NCI-H2227 treated with DMSO at 0.1 percent for 48 hours (cell line): ENCODE measurements at places on chromosomes 2 and 18.

- no peak for DNase-seq
Measured at GRCh38 chr2:161085149-161085548, 75.1 kb upstream of the TANK start.

GRCh38 chr2:110170102-110170501, 34.7 kb downstream of the NPHP1 start:
- DNase-seq: no peak

GRCh38 chr2:210782222-210782621, 225.8 kb downstream of the CPS1 start:
- DNase-seq: no peak

- no peak for DNase-seq
Measured at GRCh38 chr2:98347298-98348065, 1.2 kb downstream of the CNGA3 start.

GRCh38 chr2:110740747-110741349, 8.5 kb downstream of the ACOXL start:
- DNase-seq: no peak

DNA sequence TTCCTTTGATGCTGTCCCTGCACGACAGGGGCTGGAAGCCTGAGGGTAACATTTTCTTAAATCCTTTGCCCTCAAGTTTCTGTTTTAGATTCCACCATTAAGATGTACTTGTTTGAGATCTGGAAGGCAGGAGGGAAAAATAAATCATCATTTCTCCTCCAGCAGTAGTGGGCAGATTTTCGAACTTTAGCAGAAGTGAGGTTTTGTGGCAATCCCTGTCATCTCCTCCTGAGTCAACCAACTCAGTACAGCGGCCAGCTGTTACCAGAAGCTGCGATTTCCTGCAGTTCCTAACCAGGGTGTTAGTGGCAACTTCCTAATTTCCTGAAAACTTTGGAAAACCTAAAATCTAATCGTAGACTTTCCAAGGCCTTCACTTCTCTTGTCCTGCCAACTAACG, 517.2 kb upstream of the ACVR2A start:
- no peak for DNase-seq

DNA sequence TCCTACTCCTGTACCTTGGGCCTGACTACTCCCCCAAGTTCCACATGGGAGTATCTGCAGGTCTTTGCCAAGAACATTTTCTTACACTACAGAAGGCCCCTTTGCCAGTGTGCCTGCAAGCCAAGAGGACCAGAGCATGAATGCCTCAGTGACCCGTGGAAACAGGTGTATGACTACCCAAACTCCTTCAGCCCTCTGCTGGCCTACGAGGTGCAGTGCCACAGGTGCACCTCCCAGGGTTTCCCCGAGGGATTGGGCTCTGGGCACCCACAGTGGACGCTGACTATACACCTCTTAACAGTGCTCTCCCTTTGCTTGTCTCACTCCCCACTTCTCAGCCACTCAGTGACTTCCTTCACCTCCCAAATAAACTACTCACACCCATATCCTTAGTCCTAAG, 91.4 kb downstream of the COL6A3 start:
- DNase-seq: no peak

DNA sequence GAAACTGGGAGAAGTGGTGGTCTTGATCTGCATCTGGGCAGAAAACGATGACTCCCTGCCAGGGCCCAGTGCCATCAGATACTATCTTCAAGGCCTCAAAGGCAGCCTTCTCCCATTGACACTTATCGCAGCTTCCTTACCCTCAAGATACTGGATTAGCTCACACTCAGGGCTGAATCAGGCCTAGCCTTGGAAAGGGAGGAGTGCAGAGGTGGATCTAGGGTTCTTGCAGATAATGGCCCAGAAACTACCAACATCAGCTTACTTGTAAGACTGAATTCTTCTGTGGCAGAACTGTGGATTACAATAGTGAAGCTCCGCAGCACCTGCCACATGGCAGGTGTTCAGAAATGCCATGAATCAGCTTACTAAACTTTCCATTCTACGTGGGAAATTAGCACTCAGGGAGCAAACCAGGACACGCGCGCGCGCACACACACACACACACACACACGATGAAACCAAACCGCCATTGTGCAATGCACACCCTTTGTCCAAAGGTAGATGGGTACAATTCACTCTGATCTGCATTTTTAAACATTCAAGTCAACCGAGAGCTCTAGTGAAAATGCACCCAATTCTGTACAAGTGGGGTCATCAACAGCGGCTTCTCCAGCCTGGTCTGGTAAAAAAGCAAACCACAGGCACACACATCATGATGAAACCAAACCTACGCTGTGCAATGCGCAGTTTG, 26.3 kb upstream of the TMEM182 start:
- peak; percentile 44 for DNase-seq

DNA sequence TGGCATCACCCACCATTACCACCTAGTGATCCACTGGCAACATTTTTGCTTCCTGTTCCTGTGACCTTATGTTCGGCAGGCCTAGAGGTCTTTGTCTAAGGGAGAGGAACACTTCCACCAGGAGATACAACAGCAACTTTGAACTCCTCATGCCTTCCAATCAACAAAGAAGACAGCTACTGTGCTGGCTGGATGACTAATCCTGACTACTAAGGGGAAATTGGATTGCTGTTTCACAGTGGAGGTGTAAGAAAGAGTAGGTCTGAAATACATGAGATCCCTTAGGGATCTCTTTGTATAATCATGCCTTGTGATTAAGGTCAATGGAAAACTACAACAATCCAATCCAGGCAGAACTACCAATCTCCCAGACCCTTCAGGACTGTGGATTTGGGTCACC, 45.2 kb downstream of the EIF2AK3 start:
- no peak for DNase-seq

- DNase-seq: no peak
Measured at GRCh38 chr2:168528016-168528415, 71.9 kb downstream of the CERS6 start.

DNA sequence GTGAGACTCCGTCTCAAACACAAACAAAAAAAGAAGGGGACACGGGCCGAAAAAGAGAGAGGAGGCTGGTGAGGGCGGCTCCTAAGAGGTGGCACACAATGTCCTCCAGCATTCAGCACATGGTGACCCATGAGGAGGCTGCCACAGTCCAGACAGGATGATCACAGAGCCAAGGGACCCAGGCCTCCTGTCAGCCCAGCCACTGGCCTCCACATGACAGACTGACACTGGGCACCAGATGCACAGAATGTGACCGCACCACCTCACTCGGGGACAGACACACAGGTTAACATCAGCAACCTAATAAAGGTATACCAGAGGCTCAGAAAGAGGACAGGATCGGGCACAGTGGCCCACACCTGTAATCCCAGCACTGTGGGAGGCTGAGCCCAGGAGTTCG, 21.0 kb downstream of the PASK start:
- DNase-seq: no peak

DNA sequence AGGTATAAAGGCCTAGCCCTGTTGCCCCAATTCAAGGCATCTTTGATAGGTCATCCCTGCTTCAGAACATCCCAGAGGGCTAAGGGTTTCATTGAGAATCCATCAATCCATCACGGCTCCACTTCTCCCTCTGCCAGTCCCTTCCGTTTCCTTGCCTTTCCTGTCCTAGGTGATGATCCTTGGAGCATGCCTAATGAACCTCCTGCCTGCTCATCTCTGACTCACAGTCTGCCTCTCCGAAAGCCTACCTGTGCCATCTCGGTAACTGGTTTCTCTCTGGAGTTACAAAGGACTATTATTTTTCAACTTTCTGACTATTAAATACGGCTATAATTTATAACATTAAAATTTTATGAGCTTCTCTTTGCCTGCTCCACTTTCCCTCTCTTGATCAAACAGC, 36.7 kb upstream of the OSBPL6 start:
- no peak for DNase-seq

GRCh38 chr2:127423478-127423843, 5.2 kb downstream of the PROC start:
- DNase-seq: peak; percentile 44

DNA sequence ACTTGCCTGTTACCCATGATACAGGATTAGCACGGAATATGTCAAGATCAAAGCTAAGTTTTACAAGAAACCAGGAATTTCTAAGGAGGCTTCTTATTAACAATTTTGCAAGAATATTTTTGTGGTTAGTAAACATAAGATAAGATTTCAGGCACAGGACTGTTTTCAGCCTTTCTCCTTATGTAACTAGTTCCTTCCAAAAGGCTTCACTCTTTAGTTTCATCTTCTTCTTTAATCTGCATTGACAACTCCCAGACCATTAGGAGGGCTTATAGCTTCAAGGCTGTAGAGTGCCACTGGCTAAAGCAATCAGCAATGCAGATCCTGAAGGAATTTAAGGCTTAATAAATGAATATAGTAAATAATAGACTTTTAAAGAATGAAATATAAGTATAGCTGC, 29.3 kb downstream of the SLC14A1 start:
- no peak for DNase-seq

- no peak for DNase-seq
Measured at GRCh38 chr18:62693659-62694058, 21.7 kb upstream of the PHLPP1 start.

GRCh38 chr2:150911766-150912280, 349.8 kb downstream of the RBM43 start:
- DNase-seq: no peak

GRCh38 chr18:29351171-29351570, 1174.2 kb upstream of the CDH2 start:
- DNase-seq: no peak

DNA sequence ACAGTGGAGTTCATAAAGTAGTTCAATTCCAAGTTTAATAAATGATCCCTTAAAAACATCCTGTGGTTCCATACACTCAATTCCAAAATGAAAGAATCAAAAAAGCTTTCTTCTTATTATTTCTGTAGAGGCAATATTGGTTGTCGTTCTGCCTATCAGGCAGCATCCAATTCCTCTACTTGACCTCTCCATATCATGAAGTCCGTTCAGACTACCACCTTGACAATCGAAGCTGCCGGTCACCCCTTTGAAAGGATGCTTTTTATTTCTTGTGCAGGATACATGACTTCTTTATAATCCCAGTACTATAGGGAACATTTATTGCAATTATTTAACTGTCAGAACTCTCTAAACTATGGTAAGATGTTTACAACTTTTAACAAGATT, 3.3 kb upstream of the KCTD1 start:
- no peak for DNase-seq

DNA sequence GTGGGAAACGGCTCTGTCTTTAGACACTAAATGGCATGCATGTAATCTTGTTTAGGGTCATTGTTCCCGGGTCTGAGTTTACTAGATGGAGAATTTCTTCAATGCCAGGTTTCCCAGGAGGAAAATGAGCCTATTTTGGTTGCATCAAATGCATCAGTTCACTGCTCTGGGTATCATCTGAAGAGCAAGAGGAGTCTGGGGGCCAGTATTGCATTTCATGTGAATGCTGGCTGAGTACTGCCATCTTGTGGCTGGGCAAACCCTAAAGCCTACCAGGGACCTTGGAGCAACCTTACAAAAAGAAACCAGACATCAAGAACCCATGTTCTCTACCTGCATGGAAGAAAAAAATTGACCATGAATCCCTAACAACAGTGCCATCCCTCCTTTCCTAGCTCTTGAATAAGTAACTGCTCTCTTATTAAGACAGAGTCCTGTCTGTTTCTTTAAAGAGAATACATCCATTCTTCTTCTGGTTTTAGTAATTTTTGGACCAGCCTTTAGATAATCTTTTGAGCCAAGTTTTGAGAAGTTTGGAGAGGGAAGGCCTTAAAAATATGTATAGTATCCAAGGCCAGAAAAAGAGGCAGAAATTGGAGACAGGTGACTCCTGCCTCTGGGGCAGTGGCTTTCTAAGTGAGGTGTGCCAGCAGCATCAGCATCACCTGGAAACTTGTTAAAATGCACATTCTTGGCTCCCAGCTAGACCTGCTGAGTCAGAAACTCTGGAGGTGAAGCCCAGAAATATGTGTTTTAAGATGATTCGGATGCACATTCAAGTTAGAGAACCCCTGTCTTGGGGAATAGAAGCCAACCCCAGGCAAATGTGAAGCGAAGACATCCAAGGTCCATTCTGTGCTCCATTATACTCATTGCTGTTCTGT, 261.0 kb upstream of the CXCR4 start:
- peak; percentile 72 for DNase-seq

DNA sequence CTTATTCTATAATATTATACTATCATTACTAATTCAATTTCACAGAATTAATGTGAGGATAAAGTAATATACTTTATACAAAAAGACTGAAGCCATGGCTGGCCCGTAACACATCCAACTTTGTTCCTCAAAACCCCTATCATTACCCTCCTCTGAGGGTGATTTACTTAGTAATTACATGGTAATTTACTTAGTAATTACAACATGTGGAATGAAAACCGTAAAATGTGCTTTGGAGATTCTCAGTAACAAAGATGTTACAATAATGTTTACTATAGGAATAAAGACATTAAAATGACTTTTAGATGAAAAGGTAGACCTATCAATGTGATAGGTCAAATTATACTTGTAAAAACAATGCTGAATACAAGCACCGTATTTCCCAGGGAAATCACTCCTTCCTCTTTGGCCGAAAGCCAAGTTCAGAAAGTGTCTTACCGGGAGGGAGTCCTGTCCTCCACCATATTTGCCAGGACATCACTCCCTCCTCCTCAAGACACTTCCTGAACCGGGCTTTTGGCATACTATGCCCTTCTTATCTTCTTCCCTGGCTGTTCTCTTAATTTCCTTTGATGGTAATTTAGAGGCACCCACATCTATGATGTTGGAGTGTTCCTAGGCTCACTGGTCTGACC, 1047.8 kb downstream of the SOCS6 start:
- DNase-seq: no peak

- DNase-seq: peak; percentile 97
Measured at GRCh38 chr2:181104512-181105115, 124.2 kb downstream of the UBE2E3 start.

- DNase-seq: no peak
Measured at GRCh38 chr2:128774320-128775216, 455.9 kb upstream of the HS6ST1 start.

DNA sequence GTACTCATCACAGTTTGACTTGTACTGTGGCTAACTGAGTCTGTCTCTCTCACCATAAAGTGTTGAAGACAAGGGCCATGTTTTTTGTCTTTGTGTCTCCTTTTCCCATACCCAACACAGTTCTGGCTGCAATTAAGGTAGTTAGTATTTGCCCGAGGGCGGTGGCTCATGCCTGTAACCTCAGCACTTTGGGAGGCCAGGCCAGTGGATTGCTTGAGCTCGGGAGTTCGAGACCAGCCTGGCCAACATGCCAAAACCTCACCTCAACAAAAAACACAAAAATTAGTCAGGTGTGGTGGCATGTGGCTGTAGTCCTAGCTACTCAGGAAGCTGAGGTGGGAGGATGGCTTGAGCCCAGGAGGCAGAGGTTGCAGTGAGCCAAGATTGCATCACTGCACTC, 6.9 kb upstream of the KIF3C start:
- no peak for DNase-seq

GRCh38 chr2:27966466-27966865, 75.9 kb downstream of the BABAM2 start:
- DNase-seq: no peak

- DNase-seq: no peak
Measured at GRCh38 chr18:69664399-69664798, 263.7 kb downstream of the DOK6 start.

GRCh38 chr18:2522112-2522511, 49.2 kb downstream of the METTL4 start:
- DNase-seq: no peak
